Stimulated activated effector memory CD8-positive, alpha-beta T cell treated with anti-CD3 and anti-CD28 coated beads, Interleukin-12 subunit alpha, Interleukin-12 subunit beta, amount 100 ng/mL, for 72 hours (primary cell): ENCODE measurements at places on chromosomes 2 and 18.

- no peak for DNase-seq
These were observed 52.3 kb downstream of the HIBCH start for GRCh38 chr2:190267302-190267701.

GRCh38 chr2:140246957-140247356 lies 1466.8 kb upstream of the NXPH2 start:
- no peak for DNase-seq

- no peak for DNase-seq
These were observed 96.9 kb upstream of the MSH6 start for GRCh38 chr2:47686018-47686417.

DNA sequence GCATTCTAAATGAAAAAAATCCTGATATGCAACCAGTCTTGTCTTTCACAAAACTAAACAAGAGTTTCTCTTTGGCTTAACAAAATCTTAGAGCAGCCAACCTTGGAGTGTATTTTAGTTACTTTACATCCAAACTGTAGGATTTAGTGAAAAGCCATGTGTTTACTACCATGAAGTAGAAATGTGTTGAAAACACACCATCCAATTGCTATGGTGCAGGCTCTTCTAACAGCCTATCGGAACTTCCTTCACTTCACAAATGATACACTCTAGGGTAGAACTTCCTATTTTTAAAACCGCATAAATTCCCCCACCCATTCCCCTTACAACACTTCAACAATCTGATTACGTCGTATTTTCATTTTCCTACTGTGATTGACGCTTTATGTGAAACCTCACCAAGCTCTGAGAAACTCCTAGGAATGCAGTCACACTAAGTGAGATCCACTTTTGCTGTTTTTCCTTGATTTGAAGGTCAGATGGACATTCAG lies 74.4 kb upstream of the MAP4K4 start:
- no peak for DNase-seq

DNA sequence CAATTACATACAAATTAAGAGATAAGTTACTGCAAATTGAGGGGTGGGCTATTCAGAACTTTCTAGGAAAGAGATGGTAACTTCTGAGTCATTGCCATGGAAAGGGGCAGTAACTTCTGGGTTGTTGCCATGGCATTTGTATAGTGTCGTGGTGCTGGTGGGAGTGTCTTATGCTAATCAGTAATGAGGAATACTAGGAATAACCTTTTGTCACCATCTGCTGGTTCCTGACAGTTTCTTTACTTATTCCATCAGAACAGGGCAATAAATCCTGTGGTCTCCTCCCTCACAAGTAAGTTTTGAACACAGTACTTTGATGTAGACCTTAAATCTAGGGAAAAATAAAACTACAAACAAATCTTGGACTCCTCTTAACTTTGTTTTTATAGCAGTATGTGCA lies 435.4 kb downstream of the BCL11A start:
- no peak for DNase-seq

GRCh38 chr2:174247474-174248186 lies 702 bp downstream of the OLA1 start:
- DNase-seq, result no peak

GRCh38 chr18:6367208-6367607 lies 47.5 kb downstream of the L3MBTL4 start:
- DNase-seq, result no peak

GRCh38 chr2:154697418-154698252 lies 860 bp upstream of the KCNJ3 start:
- no peak for DNase-seq
